Fibroblast of lung (primary cell): ENCODE measurements at places on chromosomes 2 and 18. TPM values are rescaled to one million over a fixed set of nuclear protein-coding genes. Genes with fewer than 3 reads are reported as not detected.
A peak's percentile ranks its signal among the peaks of the same experiment; 100 is the strongest.

- no peak overlapping the region for H3K4me3 ChIP-seq
- DNase-seq = no peak
- no peaks in the 10 kb centered on the region for H3K36me3 ChIP-seq
- no peak overlapping the region for H3K27ac ChIP-seq
- no peaks in the 10 kb centered on the region for H3K4me1 ChIP-seq
- peaks cover 4% of the 10 kb centered on the region for H3K27me3 ChIP-seq
Measured at GRCh38 chr2:71893646-71894045, 254.0 kb downstream of the CYP26B1 start.

GRCh38 chr2:234289834-234290590 lies 206.9 kb downstream of the ARL4C start:
- H3K27ac ChIP-seq = no peak overlapping the region
- no peaks in the 10 kb centered on the region for H3K27me3 ChIP-seq
- DNase-seq = peak; percentile 92

CARF gene
- 7.4 and 8.6 TPM in 2 replicates for total RNA-seq

ATRAID gene
- 202 and 235 TPM in 2 replicates for total RNA-seq

ANKRD29 gene
- total RNA-seq = 4.1 and 6.9 TPM in 2 replicates
